ENCODE measurements at places on chromosomes 16 and 17.

GRCh38 chr16:57264381-57264780 lies 19.3 kb downstream of the ARL2BP start:
- DNase-seq, result no peak

GRCh38 chr16:87706278-87707000 lies 59.3 kb downstream of the KLHDC4 start:
- DNase-seq, result no peak

GRCh38 chr17:42774066-42774745 lies 957 bp downstream of the VPS25 start:
- DNase-seq, result no peak

- DNase-seq, result peak; percentile 9
These were observed 8.2 kb upstream of the PHF12 start for GRCh38 chr17:28959471-28959871.

DNA sequence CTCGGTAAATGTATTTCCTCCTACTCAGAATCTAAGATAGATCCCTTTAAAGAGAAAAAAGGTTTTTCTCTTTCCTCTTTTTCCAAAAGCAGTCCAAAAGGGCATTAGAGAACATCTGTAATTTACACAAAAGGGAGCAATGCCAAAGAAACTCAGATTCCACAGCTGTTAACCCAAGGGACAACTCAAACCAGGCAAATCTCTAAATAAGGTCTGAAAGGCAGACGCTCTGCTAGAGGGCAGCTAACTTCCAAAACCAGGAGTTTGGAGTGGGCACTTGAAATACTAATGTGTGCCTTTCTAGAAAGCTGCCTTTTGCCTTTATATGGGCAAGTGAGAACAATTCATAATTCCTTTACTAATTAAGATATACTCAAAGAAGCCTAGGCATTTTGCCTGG lies 435.7 kb downstream of the ZFHX3 start:
- DNase-seq, result no peak

GRCh38 chr17:7712111-7712771 lies 5.3 kb upstream of the DNAH2 start:
- no peak for DNase-seq
